Muscle of back (tissue), 13 donors: ENCODE measurements at places on chromosomes 1 and 21. TPM values are rescaled to one million over a fixed set of nuclear protein-coding genes. Genes with fewer than 3 reads are reported as not detected.

Gene SASS6
- 4.8 TPM for polyA plus RNA-seq

DNA sequence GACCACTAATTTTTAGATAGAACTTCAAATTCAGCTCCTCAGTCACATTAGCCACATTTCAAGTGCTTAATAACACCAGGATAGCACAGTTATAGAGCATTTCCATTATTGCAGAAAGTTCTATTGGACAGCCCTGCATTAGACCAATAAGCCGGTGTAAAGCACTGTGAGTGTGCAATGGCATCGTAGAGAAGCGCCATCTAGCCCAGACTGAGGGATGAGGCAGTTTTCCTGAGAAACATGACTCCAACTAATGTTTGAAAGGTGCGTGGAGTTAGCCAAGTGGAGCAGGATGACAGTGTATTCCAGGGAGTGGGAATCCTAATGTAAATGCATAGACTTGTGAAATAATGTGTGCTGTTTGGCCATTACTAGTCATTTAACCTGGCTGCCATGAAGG, 7.7 kb downstream of the RPE65 start:
- no peak for DNase-seq

GRCh38 chr1:30299393-30299792, 424.0 kb downstream of the MATN1 start:
- DNase-seq, result no peak

- peak; percentile 61 for DNase-seq
Observed at GRCh38 chr1:1298861-1299685, 8.7 kb downstream of the ACAP3 start.

GRCh38 chr1:232296461-232296860, 333.5 kb downstream of the SIPA1L2 start:
- no peak for DNase-seq

Gene SGIP1
- polyA plus RNA-seq, result 2.0 TPM

DNA sequence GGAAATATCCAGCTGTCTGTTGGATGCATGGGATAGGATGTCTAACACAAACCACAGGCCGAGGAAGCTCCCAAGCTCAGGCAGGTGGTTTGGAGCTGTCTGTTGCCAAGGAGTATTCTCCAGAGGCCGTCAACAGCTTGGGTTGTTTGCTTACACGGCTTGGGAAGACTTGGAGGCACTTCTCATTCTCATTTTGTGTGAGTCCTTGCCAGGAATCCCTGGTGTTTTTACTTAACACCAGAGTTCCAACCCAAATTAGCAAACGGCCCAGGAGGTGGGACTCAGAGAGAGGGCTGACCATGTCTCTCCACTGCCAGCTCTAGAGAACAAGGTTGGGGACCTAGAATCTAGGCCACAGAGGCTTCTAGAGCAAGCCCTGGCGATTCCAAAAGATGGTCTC, 72.7 kb upstream of the FAM20B start:
- peak; percentile 90 for DNase-seq

DNA sequence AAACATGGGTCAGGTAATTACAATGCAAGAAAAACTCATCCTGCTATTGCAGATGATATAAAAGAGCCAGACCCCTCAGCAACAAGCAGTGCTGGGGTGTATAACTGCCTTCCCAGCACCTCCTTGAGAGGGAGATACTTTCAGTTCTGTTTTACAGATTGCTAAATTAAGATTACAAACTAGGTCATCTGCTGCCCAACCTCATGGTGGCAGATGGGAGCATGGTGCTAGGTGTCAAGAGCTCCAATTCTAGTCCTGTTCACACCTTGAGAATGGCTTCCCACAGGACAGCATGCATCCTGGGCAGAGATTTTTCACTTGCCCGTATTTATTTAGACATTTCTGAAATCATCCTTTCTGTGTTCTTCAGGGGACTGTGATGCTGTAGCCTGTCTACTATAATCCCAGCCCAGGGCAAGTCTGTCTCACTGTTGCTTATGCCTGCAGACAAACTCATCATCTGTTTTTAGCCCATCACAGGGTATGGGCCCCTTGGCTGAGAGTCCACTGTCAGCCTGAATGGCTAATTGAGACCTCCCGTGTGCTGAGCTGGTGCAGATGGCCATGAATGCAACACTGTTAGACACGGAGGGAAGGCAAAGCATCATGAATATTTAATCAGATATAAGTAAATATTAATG, 40.2 kb upstream of the PBX1 start:
- no peak for DNase-seq

- peak; percentile 68 for DNase-seq
Observed at GRCh38 chr21:32726839-32727686, 750 bp downstream of the SYNJ1 start.

GRCh38 chr21:27507695-27508094, 540.8 kb upstream of the ADAMTS5 start:
- DNase-seq, result no peak

DNA sequence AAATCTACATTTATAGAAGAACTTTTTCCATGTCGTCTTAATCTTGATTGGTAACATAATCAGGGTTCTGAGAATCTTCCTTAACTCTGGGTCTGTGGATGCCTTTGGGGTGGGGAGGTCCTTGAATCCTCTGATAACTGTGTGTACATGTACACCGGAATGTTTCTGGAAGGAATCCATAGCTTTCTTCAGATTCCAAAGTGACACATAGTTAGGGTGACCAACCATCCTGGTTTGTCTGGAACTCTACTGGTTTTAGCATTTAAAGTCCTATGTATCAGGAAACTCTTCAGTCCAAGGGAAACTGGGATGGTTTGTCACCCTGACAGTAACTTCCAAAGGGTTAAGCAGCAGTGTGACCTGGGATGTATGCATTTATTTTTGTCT, 16.8 kb downstream of the STRIP1 start:
- DNase-seq, result no peak

- DNase-seq, result peak; percentile 77
Observed at GRCh38 chr1:226677027-226678020, 61.8 kb downstream of the ITPKB start.

Gene SLAMF6
- polyA plus RNA-seq, result 3.0 TPM

GRCh38 chr1:59041646-59042277, 255.1 kb upstream of the FGGY start:
- DNase-seq, result no peak

GRCh38 chr1:22579541-22580155, 16.4 kb downstream of the EPHA8 start:
- no peak for DNase-seq
